ENCODE measurements at places on chromosomes 4 and X.

DNA sequence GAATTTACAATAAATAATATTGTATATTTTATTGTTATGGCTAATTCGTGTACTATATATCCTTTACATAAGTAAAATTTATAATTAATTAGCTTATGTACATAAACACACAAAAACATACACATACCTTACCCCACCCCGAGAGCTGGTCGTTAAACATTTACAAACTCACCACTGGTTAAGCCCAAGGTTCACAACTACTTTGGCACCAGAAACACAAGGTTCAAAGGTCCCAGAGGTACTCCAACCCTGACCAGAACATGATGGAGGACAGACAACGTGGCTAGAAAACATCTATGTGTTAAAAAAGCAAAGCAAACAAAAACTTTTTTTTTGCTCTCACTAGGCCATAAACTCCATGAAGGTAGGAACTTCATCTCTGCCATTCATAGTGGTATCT is 37.7 kb downstream of the SLC25A5 start:
- DNase-seq = no peak

- DNase-seq = no peak
These were observed 217.6 kb downstream of the SNCA start for GRCh38 chr4:89619206-89619962.

- peak; percentile 63 for DNase-seq
These were observed 805 bp downstream of the ATP8A1 start for GRCh38 chr4:42655921-42656678.

- no peak for DNase-seq
These were observed 25.7 kb downstream of the SLITRK2 start for GRCh38 chrX:145843146-145843904.

DNA sequence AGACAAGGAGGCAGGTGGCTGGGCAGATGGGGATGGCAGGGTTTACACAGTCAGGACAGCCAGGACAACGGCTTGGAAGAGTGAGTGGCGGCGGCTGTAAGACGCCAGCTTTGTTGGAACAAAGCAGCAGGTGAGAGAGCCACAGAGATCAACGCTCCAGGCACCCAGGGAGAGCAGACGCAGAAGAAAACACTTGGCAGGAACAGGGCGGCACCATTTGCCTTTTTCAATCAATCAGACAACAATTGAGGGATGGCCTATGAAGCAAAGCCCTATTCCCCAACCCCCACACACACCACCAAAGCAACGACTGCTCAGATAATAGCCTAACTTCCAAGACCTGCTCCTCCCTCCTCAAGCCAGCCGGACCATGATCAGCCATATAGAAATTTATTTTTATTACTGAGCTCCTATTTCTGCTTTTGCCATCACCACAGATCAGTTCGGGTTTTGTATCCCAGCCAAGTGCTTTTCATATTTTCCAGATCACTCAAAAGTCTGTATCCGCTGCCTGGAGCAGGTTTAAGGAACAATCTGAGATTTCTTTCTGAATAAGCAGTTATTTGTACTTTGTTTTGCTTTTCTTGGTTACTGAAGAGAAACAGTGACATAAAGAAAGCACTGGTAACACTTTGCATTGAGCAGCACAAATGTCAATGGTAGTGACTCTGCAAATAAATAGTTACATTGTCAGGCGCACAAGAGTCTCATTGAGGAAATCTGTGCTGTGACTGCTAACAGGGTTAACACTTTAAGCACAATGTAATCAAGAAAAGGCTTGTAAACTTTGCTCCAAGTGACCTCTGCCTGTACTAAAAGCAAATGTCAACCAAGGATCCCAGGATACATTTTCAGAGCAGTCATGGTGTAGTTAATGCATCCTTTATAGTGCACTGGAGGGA is 81.8 kb upstream of the RBPJ start:
- DNase-seq = peak; percentile 70

GRCh38 chrX:57447856-57448255 is 144.0 kb upstream of the ZXDB start:
- peak; percentile 3 for DNase-seq

DNA sequence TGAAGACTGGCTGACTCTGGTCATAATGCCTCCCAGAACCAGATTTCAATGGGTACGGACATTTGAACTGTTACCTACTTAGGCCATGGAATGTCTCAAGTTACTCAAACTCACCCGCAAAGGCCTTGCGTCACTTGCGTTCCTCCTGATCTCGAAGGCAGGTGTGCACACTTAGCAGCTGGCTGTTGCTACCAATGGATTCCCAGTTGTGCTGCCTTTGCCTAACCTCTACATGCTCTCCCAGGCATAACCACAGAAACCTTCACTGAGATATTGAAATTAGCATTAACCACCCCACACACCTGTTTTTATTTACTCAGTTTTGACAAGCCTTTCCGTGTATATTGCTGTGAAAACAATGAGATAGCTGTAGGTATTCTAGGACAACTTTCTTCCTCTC is 2.8 kb downstream of the ERVMER34-1 start:
- DNase-seq = no peak

- DNase-seq = no peak
These were observed 7.9 kb downstream of the RHOH start for GRCh38 chr4:40204507-40205258.

GRCh38 chrX:49754233-49754857 is 58.6 kb upstream of the PAGE1 start:
- peak; percentile 58 for DNase-seq

GRCh38 chr4:157012296-157012695 is 40.7 kb upstream of the PDGFC start:
- DNase-seq = no peak

DNA sequence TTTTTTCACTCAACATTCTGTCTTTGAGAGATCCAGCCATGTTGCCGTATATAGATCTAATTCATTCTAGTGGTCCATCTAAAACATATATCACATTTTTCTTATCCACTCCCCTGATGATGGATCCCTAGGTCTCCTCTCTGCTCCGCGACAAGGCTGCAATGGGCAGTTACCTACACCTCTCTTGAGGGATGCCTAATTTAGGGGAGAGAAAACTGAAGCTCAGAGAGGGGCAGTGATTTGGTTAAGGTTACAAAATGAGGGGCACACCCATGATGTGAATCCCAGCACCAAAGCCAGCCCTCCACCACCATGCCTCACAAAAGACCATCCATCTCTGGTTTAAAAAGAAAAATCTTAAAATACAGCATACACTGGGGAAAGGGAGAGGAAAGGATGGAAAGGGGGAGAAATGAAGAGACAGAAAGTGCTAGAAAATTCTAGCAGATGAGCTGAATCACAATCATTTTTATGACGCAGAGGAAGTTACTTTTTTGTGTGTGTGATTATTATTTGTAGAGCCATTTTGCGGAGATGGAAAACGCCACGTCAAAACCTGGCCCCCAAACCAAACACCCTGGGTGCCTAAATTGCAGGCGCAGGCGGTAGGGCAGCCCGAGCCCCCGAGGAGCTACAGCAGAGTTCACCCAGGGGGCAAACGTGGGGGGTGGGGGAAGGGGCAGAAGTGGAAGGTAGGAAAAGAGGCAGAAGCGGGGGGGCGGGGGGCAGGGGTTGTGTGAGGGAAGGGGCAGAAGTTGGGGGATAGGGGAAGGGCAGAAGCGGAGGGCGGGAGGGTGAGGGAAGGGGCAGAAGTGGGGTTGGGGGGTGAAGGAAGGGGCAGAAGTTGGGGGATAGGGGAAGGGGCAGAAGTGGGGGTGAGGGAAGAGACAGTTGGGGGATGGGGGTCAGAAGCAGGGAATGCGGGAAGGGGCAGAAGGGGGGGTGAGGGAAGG is 1.3 kb upstream of the TSPYL2 start:
- no peak for DNase-seq

DNA sequence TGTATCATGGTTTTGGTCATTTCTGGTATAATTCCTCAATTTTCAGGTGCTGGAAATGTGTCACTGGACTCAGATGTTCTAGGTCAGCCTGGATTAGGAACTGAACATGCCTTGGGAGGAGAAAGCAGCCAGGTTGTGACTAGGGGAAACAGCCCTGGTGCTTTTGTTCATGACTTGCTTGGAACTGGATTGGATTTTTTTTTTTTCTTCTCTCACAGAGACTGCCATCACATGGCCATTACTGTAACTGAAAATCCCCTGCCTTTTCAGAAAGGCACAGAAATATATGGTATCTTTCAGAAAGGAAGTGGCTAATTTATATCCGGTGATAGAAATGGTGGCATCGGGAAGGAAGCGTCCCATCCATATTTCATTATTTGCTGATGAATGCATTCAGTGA is 34.6 kb downstream of the SEPTIN11 start:
- peak; percentile 21 for DNase-seq

- DNase-seq = peak; percentile 22
These were observed 61.6 kb upstream of the NOCT start for GRCh38 chr4:138953961-138954371.

DNA sequence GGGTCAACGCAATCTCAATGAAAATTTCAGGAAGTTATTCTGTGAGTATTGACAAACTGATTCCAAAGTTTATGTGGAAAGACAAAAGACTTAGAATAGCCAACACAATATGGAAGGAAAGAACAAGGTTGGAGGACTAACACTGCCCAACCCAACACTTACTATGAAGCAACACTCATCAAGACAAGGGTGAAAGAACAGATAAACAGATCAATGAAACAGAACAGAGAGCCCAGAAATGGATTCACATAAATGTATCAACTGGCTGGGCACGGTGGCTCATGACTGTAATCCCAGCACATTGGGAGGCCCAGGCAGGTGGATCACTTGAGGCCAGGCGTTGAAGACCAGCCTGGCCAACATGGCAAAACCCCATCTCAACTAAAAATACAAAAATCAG is 41.2 kb downstream of the FRYL start:
- no peak for DNase-seq

- no peak for DNase-seq
These were observed 76.7 kb upstream of the PLAC1 start for GRCh38 chrX:134735015-134735414.

GRCh38 chr4:152431291-152431690 is 104.6 kb downstream of the FBXW7 start:
- peak; percentile 9 for DNase-seq

- no peak for DNase-seq
These were observed 172.8 kb upstream of the NAP1L5 start for GRCh38 chr4:88870428-88870827.

DNA sequence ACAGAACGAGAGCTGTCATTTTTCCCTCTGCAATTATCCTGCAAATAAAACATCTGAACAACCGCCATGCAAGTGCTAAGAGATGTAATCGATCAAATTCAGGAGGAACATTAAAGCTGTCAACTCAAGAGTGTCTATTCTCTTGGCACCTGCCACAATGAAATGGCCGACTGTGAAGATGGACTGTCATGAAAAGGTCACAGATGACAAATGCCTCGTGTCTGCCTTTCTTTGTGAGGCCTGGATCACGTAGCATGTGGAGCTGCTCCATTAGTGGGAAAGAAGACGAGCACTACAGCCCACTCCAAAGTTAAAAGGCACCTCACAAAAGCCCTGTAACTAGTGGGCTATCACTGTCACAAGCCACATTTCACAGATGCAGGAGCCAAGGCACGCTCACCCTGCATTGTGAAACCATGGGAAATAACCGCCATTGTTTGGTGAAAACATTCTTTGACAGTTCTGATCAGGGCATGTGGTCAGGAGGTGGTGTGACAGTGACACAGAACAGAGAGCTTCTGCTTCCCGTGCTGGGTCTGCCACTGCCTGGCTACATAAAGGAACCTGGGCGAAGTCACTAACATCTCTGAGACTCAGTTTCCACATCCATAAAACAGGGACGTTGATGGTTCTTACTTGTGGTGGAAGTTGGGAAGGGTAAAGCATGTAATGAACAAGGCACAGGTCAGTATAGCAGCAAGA is 98.9 kb downstream of the EVC2 start:
- no peak for DNase-seq

DNA sequence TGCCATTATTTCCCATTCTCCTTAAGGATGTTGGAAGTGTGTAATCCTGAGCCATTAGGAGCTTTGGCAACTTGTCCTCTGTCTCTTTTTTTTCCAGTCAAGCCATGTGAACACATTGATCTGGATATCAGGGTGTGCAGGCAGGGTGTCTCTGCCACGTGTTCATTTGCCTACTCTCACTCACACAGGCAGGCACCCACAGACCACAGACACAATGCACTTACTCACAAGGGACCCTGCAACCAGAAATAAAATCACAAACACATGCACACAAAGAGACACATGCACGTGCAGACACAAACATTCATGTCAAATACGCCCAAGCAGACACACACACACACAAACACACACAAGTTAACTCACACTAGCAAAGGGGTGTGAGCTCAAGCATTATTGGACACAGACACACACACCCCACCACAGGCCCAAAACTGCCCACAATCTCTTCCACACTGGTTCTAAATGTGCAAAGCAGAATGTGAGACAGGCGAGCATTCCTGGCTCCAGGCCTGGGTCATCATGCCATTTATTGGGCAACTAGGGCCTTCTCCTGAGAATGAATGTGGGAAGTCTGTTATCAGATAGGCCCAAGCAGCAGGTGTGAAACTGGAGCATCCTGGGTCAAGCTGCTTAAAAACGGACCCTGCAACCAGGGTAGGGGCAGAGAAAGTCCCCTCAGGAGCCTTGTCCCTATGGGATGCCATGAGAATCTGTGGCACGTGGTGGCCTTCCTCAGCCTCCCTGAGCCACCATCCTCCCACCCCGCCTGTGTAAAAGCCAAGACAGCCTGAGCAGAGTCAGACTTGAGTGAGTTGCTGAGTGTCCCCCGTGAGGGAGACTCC is 63.4 kb downstream of the NBDY start:
- no peak for DNase-seq

DNA sequence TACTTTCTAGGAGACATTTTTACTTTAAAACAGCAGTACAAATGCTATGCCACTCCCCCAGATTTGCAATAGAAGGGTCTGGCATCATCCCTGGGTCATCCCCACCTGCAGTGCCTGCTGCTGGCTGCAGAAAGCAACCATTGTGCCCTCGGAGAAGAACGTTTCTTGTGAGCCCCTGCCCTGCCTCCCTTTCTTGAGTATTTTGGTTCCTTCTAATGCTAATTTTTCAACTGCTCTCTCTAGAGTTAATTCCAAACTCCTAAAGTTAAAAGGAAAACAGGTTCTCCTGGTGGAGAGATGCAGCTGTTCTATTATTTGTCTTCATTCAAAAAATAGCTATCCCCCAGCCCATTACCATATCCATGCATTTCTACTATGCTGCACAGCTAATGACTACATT is 107.1 kb downstream of the IDS start:
- DNase-seq = no peak

GRCh38 chr4:156378033-156378665 is 424.5 kb upstream of the CTSO start:
- DNase-seq = peak; percentile 63
